ENCODE measurements at places on chromosomes 7 and 10.

GRCh38 chr7:129163875-129164544, 19.5 kb downstream of the TSPAN33 start:
- DNase-seq: no peak

- DNase-seq: no peak
These were observed 76.4 kb downstream of the FAM107B start for GRCh38 chr10:14698111-14698828.

DNA sequence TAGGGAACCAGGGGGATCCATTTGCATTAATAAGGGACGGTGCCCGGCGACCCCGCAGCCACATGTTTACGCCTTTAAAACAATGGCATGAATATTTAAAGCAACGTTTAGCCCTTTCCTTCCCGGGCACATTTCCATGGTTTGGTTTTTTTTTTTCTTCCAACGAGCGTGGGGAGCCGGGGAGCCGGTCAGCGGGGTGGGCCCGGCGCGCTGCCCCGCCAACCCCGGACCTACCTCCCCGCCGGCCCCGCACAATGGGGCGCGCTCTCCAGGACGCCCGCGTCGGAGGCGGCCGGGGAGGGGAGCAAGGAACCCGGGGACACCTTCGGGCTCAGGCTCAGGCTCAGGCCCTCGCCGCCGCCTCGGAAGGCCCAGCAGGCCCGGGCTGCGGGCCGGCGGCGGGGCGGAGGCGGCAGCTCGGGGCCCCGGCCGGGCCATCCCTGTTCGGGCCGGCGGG, 1.0 kb downstream of the SEPHS1 start:
- DNase-seq: peak; percentile 27

DNA sequence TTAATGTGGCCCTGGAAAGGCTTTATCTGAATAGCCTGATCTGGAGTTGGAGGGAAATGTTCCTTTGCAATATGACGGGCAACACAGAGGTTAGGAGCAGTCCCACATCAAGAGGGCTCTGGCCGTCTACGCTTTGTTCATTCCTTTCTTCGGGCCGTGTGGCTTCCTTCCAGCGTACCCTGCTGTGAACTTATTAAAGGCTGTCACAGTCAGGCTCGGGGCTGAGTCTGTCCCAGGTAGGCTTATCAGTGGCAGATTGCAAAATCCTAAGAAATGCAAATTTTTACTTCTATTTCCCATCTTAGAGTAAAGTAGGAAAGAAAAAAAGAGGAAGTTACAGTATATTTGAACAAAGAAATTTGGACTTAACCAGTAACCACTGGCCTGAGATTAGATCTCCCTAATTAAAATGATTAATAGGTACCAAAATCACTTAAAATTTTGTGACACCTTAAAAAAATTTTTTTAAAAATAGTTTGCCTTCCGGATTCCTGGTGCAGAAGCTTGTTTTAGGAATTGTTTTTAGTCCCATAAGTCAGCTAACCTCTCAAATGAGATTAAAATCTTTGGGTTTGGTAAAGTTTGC, 453.1 kb upstream of the MKI67 start:
- no peak for DNase-seq

DNA sequence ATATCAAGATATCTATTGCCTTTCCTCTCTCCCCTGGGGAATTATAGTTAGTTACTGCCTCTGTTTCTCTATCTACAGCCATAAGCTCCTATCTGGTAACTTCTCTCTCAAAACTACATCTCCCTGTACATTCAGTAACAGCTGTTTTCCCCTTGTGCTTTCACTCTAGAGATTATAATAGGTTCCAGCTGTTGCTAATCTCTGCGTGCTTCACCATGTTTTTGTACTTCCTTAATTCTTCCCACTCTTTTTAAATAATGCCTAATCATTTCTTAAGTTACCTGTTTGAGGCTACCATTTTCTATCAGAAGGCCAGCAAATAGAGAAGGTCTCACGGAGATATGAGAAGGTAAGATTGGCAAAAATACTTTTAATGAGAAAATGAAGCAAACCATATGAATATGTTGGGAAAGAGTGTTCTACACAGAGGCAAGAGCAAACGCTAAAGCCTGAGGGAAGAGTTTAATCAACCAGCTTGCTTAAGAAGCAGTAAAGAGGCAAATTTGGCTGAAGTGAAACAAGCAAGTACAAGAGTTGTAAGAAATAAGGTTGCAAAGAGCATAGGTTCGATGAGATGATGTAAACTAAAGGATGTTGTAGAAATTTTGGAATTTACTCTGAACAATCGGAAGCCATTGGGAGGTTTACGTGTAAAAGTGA, 101.9 kb upstream of the HGF start:
- DNase-seq: no peak

- DNase-seq: no peak
These were observed 39.4 kb downstream of the CTBP2 start for GRCh38 chr10:125121003-125121402.

Measured in activated naive CD8-positive, alpha-beta T cell treated with anti-CD3 and anti-CD28 coated beads, Interleukin-2, amount 50 U/mL, for 24 hours (primary cell).